ENCODE measurements at places on chromosomes 2 and 18. TPM values are rescaled to one million over a fixed set of nuclear protein-coding genes. Genes with fewer than 3 reads are reported as not detected.

The TDRD15 gene
- not detected for total RNA-seq

- DNase-seq: peak; percentile 54
- H3K36me3 ChIP-seq: peaks cover 27% of the 10 kb centered on the region
- H3K27ac ChIP-seq: peak overlapping the region; percentile 83
Measured at GRCh38 chr2:101759162-101759561, 61.7 kb downstream of the MAP4K4 start.

The ACP1 gene
- 124 TPM for total RNA-seq

The CCDC68 gene
- total RNA-seq: 16.0 TPM

DNA sequence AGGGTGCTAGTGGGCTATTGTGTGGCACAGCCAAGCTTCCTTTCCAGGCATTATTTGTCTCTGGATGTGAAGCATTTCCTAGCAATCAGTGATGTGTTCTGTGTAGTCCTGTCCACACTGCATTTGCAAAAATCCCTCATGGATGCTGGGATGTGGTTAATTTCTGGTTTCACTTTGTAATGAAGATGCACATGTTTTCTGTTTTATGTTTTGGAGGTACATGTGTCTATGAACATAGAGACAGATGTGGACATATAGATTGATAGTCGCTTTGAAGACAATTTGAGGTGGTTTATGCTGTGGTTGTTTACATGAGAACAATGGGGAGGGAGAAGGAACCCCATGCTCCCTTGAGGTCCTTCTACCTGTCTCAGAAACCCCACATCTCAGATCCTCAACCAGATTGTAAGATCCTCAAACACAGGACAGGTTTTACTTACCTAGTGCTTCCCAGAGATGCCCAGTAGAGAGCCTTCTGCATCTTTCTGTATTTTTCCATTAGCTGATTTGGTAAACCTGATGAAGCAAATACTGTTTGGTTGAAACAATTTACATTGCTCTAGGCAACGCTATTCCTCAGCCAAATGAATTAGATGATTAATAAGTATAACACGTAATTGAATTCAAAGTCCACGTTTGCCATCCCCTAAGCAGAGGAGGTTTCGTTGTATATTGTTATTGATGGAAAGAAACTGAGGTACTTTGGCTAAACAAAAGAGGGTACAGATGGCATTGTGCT lies 204.4 kb downstream of the SPP2 start:
- peaks cover 12% of the 10 kb centered on the region for H3K36me3 ChIP-seq
- peak overlapping the region; percentile 51 for H3K27ac ChIP-seq
- no peak for DNase-seq
- peaks cover 77% of the 10 kb centered on the region for H3K4me1 ChIP-seq
- no peaks in the 10 kb centered on the region for H3K27me3 ChIP-seq

DNA sequence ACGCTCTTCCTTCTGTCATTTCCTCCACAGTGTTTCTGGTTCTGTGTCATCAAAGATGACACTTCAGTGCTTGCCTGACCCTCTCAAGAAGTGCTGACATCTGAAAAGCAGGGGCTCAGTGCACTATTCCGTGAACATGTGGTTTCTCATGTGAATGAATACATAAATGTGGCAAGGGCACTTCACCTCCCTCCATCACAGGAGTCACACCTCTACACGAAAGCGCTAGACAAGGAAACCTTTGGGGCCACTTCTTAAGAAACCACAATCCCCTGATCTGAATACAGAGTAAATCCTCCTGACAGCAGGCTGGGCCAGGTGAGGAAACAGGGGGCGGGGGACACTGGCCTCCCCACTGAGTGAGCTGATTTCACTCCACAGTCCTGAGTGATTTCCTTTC lies 145.8 kb upstream of the ACAA2 start:
- no peak overlapping the region for H3K4me3 ChIP-seq
- DNase-seq: no peak
- H3K27ac ChIP-seq: no peak overlapping the region
- H3K4me1 ChIP-seq: no peaks in the 10 kb centered on the region

GRCh38 chr2:62743506-62743905 lies 38.0 kb downstream of the EHBP1 start:
- H3K4me3 ChIP-seq: no peak overlapping the region
- no peaks in the 10 kb centered on the region for H3K27me3 ChIP-seq
- H3K36me3 ChIP-seq: peaks cover 5% of the 10 kb centered on the region
- H3K4me1 ChIP-seq: peaks cover 29% of the 10 kb centered on the region
- no peak for DNase-seq
- H3K27ac ChIP-seq: no peak overlapping the region

Data from Calu3 (cell line).